HuH-7.5 (cell line): ENCODE measurements at places on chromosomes 12 and 14.

GRCh38 chr12:47407463-47408129 is 298.2 kb downstream of the RPAP3 start:
- no peak for DNase-seq

DNA sequence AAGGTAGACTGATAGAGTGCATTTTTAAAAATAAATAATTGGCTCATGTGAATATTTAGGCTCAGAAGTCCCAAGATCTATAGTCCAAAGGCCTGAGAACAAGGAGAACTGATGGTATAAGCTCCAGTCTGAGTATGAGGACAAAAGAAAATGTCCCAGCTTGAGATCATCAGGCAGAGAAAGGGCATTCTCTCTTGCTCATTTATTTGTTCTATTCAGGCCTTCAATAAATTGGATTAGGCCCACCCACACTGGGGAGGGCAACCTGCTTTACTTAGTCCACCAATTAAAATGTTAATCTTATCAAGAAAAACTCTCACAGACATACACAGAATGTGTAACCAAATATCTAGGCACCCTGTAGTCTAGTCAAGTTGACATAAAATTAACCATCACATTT is 644.4 kb upstream of the MDGA2 start:
- no peak for DNase-seq

DNA sequence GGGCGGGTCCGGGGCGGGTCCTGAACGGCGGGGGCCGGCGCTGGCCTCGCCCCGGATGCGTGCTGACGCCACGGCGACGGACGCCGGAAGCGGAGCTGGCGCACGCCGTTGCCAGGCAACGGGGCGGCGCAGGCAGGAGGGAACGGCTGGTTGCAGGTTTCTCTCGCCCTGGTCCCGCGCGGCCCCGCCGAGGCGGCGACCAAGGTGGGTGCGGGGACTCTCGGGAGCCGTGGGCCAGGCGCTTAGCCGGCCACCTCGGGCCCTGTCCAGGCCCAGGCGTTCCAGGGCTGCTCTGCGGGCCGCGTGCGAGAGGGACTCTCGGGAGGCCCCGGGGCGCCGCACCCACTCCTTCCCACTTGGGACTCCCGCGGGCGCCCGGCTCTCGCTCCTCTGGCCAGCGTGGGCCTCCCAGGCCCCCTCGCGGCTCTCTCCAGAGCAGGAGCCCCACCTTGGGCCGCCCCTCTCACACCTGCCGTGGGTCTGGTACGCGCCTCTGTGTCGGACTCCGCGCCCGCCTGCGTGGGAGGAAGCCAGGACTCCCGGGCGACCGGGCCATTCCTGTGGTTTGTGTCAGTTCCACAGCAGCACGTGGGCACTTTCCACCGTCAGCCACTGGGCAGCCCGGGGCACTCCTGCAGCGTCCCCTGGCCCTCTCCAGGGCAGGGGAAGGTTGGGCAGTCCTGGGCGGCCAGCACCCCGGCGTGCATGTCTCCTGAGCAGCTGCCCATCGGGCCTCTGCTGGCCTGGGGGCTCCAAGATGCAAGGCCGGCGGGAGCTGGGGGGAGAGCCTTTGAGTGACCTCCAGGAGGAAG is at the start of gene CLBA1:
TSS of gene CLBA1 (plus strand) at position 114 of the 812 bp plus-strand sequence. CDS start at position 758, 644 bp downstream.
- peak; percentile 97 for DNase-seq

- DNase-seq: no peak
These were observed 48.1 kb upstream of the OTX2 start for GRCh38 chr14:56858422-56858821.

DNA sequence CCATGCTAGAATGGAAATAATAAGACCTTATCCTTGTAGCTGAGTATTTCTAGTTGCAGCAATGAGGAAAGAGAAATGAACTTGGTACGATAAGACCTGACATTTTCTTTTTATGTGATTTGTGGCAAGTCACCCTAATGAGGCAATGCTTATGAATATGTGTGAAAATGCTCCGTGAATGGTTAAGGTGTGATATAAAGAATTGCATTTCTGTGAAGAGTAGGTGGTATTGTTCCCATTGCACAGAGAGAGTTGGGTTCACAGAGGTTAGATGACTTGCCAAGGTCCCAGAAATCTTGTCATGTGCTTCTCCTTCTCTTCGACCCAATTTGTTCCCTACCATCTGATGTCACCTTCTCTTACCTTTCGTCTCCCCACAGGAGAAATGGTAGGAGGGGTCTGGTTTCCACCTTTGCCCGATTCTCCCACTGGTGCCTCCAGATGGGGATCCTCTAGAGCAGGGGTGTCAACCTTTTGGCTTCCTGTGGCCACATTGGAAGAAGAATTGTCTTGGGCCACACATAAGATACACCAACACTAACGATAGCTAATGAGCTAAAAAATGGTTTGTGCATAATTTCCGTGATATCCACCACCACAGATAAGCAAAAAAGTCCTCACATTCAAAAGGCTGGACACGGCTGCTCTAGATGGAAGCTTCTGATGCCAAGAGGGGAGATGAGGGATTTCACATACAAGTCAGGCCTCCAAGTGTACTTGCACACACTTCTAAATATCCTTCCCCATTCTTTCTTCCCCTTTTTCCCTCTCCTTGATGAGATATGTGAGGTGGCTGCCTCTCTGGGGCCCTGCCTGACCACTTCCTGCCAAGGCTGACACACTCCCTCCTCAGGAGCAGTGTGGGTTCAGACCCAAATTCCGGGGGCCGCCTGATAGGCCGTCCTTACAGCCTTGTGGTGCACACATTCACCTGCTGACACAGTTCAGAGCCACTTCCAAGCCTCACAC is 96.1 kb downstream of the PLXNC1 start:
- no peak for DNase-seq

DNA sequence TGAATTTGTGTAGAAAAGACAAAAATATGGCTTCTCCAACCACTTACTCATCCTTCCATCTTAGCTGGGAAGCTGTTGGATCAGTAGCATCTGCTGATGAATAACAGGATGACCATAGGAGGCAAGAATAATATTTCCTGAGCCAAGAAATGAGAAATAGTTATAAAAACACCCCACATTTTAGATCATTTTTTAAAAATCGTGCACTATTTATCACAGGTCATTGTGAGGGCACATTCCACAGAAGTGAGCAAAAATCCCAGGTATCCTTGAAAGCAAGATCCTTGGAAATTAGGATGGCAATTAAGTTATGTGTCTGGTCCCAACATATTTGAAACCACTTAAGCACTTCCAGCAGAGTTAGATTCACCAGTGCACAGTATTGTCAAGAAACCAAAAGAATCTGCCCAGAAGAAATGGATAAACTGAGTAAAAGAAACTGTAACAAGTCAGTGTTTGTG is 8.4 kb downstream of the FAR2 start:
- no peak for DNase-seq

GRCh38 chr14:30252151-30252550 is 306.8 kb upstream of the G2E3 start:
- no peak for DNase-seq

GRCh38 chr12:30100741-30101140 is 317.0 kb upstream of the TMTC1 start:
- DNase-seq: no peak

GRCh38 chr14:32186248-32186647 is 15.6 kb upstream of the RNU6-7 start:
- no peak for DNase-seq

DNA sequence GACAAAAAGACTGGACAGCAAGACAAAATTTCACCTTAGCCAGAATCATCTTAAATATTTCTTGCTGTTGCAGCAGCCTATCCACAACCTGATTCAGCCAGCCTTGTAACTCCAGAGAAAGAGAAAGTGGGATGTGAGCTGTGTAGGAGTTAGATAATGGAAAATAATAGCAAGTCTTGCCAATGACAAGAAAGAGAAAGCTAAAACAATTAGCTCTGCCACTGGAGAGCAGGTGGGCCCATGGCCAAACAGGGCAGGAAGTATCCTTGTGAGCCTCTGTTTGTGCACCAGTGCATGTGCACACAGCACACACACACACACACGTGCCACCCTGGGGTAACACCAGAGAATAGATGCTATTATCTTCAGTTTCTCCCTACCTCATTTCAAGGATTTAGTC is 106.0 kb upstream of the CCDC196 start:
- no peak for DNase-seq

DNA sequence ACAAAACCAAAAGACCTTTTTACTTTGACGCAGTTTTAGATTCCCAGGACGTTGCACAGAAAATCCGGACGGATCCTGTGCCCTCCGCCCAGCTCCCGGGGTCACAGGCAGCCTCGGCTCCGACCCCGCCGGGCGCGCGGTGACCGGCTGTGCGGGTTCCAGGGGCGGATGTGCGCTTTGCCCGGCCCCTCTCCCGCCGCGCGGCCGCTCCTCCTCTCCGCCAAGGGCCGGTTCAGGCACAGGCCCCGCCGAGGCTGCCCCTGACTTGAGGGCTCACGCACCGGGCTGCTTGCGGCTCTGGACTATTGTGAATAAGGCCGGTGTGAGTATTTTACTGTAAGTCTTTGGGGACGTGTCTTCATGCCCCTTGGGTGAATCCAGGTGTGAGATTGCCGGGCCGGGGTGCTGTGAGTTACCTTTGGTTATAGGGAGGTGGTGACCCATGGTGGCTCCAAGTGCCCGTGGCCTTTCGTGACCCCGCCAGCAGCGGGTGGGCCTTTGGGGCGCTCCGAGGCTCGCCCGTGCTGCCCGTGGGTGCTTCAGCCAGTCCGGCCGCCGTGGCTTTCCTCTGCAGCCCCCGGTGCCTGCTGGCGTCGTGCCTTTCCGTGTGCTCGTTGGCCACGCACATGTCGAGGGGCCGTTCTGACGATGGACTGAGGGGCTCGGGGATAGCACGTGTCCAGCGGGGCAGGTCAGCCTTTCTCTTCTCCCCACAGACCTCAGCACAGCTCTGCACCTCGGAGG is 45.9 kb downstream of the NOC4L start:
- DNase-seq: no peak

DNA sequence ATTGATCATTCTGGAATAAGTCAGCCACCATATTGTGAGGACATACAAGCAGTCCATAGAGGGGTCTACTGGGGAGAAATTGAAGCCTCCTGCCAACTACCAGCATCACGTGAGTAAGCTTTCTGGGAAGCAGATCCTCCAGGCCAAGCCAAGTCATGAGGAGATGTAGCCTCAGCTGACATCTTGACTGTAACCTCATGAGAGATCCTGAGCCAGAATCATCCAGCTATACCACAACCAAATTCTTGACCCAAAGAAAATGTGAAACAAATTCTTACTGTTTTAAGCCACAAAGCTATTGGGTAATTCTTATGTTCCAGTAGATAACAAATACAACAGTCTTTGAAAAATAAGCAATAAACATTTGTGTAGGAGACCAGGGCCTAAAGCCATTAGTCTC is 479.4 kb upstream of the DCN start:
- no peak for DNase-seq

- DNase-seq: no peak
These were observed 471.5 kb downstream of the MED13L start for GRCh38 chr12:115806000-115806399.

GRCh38 chr12:7970475-7971252 is 34.7 kb upstream of the SLC2A3 start:
- peak; percentile 58 for DNase-seq

- DNase-seq: no peak
These were observed 781.4 kb upstream of the TMEM132C start for GRCh38 chr12:127485528-127485927.

DNA sequence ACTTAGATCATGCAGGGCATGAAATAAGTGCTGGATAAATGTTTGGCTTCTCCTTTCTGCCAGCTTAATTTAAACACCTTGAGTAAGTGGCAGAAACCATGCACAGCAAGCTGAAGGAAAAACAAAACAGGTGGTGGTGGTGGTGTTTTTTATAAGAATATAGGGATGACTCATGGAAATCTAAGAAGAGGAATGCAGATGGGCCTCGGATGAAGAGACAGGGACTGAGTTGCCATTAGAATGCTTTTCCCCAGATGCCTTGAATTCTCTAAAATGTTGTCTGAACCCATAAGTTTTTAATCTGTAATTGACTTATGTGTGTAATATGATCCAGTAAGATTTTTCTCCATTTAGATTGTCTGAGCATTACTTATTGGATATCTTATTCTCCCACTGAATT is 93.1 kb upstream of the ZDHHC17 start:
- no peak for DNase-seq

DNA sequence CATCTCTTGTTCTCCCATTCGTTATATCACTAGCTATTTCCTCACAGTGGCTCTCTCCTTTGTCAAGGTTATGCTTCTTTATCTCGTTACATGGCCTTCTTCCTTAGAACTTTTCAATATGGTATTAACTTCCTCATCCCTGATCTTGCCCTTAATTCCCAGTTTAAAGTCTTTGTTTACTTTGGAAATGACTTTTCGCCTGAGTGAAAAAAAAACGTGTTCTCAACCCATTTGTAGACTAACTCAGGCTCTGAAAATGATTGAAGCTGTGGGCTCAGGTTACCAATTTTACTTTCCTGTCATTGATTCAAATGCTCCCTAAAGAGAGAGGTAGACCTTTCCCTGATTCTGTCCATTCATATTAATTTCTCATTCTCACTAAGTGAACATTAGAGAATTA is 135.2 kb downstream of the NUBPL start:
- DNase-seq: no peak

DNA sequence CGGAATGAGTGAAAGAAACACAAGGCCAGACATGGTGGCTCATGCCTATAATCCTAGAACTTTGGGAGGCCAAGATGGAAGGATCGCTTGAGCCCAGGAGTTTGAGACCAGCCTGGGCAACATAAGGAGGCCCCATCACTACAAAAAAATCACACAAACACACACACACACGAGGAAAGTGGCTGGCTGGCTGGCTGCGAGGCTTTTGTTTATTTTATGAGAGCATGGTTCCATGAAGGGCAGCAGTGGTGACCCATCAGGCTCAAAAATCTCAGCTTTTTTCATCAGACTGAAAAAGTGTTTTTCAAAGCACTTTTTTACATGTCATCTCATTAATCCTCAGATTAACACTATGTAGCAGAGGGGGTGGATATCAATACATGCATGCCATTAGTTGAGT is 27.7 kb downstream of the VDR start:
- DNase-seq: no peak

DNA sequence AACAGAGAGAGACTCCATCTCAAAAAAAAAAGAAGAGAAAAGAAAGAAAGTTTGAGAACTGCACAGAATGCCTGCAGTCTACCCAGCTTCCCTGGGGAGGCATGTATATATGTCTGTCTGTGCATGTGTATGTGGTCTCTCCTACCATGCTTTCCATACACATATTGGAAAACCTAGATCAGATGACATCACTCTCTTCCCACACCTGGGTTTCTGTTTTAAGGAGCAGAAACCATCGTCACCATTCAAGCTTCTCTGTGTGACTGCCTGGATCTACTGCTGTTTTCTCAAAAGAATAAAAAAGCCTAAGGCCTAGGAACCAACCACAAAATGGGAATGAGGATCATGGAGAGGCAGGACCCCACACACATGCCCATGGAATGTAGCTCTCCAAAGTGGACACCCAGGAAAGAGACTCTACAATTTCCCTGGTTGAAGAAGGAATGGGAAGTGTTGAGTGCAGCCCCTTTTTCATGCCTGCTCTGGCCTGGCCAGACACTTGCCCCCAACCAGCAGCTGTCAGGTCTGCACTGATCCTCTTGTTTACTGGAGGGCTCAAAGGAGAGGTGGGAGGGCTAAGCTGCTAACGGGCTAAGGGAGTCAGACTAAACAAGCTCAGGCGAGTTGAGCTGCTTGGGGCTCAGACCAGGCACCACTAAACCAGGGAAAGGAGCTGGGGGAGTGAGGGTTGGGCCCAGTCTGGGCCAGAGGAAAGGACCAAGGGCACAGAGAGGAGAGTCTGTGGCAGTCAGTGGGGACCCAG is 7.7 kb upstream of the PCK2 start:
- no peak for DNase-seq

GRCh38 chr12:6369916-6370575 is 5.3 kb downstream of the SCNN1A start:
- no peak for DNase-seq

- DNase-seq: no peak
These were observed 48.5 kb downstream of the BAZ2A start for GRCh38 chr12:56581418-56582145.

- no peak for DNase-seq
These were observed 25.1 kb downstream of the E2F7 start for GRCh38 chr12:77040231-77040630.
